HT1080 (cell line): ENCODE measurements at places on chromosomes 1 and 21. TPM values are rescaled to one million over a fixed set of nuclear protein-coding genes. Genes with fewer than 3 reads are reported as not detected.

DNA sequence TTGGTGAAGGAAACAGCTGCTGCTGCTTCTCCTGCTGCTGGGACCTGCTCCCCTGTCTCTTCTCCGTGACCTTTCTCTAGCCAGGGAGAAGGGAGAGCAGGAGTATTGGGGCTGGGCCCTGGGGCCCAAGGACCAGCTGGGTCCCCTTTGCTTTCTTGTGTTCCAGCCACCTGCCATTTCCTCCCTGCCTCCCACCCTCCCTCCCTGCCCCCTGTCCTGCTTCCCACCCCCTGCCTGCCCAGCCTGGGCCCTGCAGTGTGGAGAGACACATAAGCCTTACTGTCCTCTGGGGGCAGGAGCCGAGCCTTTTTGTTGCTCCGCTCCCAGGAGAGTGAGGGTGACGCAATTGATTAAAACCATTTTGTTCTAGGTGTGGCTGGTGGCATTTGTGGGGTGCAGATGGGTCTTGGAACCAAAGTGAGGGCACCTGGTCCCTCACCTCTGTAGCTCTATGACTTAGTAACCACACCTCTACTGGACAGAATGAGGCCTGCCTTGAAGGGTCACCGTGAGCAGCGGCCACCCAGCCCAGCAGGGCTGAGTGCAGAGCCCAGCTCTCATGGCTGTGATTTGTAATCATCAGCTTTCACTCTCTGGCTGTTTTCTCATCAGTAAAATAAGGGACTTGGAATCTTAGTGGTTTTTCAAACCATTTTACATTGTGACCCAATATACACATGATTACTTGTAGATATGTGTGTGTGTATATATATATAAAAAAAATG, 13.9 kb upstream of the TMEM222 start:
- no peak for DNase-seq

- peak; percentile 98 for DNase-seq
Measured at GRCh38 chr1:58908561-58909560, 125.0 kb upstream of the JUN start.

The ERG gene
- total RNA-seq = not detected in 2 replicates

DNA sequence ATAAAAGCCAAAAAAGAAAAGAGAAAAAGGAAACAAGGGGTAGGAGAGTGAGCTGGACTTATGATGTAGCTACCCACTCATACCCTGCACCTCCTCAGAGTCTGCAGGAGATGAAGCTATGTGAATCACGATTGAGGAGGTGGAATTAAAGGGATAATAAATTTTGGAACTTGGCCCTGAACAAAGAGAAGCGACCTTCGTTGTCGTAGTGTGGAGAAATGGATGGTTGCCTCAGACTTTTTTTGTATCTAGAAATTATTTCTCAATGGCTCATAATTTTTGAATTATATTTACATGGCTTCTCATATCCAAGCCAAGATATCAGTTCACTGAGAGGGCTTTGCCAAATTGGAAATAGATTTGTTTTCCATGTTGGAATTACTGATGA, 37.8 kb upstream of the SIPA1L2 start:
- DNase-seq = no peak

The ABCG1 gene
- total RNA-seq = not detected in 2 replicates

GRCh38 chr1:18953731-18954231, 2.7 kb downstream of the IFFO2 start:
- no peak for DNase-seq

DNA sequence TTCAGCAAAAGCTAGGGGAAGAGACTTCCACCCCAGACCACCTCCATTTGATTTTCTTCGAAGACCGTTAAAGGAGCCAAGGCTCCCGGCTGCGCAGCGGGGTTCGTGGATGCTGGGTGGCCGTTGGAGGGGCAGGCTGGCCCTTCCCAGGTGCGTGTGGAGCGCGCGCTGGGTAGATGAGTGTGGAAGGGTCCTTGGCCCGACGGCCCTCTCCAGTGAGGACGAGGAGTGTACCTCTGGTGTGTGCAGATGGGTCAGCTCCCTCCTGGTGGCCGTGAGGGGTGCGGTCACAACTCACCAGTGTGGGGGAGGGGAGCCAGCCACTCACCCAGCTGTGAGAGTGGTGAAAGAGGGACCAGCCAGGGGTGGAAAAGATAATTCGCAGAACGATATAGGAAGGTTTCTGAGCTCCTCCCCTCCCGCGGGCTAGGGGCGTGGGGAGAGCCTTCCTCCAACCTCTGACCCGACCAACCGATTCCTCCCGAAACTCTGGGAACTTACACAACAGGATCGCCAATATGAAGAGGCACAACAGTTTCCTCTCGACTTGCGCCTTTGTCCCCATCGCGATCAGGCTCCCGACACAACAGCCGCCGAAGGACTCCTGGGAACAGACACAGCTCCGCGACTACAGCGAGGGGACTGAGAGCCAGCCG, at the start of gene F11R:
F11R (minus strand) TSS at position 644 of the 656 bp plus-strand sequence; CDS start at position 565, 79 bp downstream.
- DNase-seq = no peak

- DNase-seq = no peak
Measured at GRCh38 chr1:196598942-196599748, 9.1 kb downstream of the KCNT2 start.

- DNase-seq = no peak
Measured at GRCh38 chr1:31302709-31303441, 6.0 kb downstream of the ZCCHC17 start.

- DNase-seq = peak; percentile 69
Measured at GRCh38 chr1:202034683-202035462, 24.5 kb downstream of the ELF3 start.

DNA sequence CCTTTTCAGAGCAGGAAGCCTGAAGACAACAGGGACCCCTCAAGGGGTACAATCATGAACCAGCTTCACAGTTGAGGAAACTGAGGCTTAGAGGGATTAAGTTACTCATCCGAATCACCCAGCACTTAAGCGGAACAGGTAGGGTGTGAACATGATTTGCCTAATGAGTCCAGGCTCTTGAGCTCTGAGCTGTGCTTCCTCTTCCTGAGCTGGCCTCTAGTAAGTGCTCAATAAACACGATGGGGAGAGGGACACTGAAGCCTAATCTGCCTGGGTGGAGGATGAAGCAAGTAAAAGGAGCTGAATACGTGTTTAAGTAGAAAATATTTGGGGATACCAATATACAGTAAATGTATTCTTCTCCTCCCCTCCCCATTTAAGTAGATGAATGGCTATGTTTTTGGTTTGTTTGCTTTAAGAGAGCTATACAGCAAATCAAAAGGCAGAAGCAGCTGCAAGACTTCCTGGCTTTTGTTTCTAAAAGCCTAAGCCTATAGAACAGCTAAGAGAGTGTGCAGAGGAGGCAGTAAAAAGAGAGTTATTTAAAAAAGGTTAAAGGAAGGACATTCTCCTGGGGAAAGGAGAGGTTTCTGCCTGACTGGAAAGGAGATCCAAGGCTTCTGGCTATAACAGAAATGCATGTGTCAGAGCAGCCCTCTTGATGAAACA, 20.5 kb downstream of the STPG1 start:
- peak; percentile 13 for DNase-seq

- DNase-seq = peak; percentile 72
Measured at GRCh38 chr1:243390162-243390791, 134.4 kb downstream of the SDCCAG8 start.

DNA sequence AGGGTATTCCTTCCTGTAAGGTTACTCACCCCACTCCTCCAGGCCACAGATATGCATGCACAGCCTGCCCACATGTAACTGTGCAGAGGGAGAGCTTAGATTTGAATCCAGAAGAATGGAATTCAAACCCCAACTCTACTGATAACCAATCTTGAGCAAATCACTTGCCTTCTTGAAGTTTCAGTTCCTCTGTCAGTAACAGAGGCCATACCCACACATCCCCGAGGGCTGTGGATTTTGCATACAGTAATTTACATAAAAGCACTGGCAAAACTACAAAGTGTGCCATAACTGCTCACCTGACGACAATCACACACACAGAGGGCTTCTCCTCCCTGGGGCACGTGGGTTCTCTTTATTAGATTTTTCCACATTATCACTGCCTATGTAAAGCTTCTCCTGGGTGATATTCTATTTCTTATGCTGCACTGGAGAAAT, 18.6 kb downstream of the CD247 start:
- no peak for DNase-seq

The UBE2Q1 gene
- total RNA-seq = 32.8 and 38.4 TPM in 2 replicates

DNA sequence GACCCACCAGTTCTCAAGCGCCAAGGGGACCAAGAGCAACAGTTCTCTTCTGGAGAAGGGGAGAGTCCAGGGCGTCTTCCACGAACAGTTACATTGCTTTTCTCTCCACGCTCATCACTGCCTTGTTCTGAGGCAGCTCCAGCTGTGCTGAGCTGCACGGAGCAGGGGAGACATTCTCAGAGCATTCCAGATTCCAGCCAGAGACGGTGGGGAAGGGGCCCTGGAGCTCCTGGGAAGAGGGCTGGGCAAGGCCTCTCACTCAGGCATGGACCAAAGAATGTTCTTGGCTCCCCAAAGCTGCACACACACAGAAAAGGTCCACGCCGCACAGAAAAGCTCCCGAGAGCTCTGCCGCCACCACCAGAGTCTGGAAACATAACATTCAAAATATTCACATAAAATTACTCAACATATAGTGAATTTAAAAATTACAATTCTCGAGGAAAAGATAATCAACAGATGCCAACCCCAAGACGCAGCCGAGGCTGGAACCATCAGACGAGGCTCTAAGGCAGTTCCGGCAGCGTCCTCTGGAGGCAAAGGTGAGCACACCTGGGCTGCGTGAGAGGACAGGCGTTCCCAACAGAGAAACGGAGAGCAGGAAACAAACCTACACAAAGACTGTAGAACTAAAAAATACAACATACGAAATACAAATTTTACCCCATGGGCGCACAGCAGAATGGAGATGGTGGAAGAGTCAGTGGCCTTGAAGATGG, 40.5 kb downstream of the UBE2G2 start:
- DNase-seq = no peak

The FCRL6 gene
- total RNA-seq = 0.33 and 1.5 TPM in 2 replicates

The ABCA4 gene
- total RNA-seq = 0.26 TPM in 1 of 2 replicates, not detected in the other

The ZBTB8B gene
- not detected in 2 replicates for total RNA-seq

The KCNJ15 gene
- total RNA-seq = 5.9 and 7.8 TPM in 2 replicates

The FMN2 gene
- total RNA-seq = 0.80 and 1.3 TPM in 2 replicates

The CHRM3 gene
- 3.2 and 3.3 TPM in 2 replicates for total RNA-seq

The GBP6 gene
- total RNA-seq = not detected in 2 replicates

DNA sequence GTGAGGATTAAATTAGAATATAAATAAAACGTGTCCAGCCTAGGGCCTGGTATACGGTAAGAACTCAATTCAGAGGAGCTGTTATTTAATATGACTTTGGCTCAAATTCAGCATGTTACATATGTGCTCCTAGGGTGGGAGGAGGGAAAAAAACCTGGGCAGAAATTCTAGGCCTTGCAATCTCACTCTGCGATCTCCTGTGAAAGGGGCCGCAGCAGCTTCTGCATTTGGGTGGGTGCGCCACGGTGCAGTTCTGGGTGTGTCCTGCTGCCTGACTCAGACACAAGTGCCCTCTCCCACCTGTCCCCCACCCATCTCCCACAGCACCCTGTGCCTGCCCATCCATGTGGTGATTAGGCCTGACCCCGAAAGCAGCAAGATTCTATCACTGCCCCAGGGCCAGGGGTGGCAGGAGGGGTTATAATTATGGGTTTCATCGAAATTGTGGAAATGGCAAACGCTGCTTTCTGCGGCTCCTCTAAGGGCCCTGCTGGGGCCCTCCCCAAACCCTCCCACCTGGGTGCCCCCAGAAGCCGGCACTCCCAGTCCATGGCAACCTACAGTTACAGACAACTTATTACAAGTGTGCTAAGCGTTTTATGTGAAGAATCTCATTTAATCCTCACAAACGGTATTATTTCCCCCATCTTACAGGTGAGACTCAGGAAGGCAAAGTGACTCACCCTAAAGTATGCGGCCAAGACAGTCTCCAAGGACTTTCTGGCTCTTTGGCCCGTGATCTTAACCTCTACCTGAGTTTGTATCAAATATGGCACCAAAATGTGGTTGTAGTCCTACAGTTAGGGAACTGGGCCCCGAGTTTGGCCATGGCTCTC, 25.5 kb upstream of the GRHL3 start:
- DNase-seq = no peak

DNA sequence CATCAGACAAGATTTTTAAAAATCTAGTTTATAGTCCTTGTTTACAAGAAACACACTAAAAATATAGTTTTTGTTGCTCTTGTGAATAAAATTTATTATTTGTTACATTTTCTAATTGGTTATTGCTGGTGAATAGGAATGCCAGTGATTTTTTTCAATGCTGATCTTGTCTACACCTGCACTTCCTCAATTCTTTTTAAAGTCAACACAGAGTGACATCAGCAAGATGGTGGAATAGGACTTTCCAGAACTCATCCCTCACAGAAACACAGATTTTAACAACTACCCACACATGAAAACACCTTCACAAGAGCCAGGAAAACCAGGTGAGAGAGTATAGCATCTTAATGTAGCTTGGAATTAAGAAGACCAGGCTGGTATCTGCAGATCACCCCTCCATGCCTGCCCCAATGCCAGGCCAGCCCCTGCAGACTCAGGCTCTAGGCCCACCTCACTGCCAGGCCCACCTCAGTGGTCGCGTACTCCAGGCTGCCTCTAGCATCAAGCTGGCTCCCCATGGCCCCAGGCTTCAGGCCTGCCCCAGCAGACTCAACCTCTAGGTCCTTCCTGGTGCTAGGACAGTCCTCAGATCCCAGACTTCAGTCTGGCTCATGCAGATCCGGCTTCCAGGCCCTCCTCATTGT, 117.6 kb downstream of the WDR3 start:
- DNase-seq = no peak

GRCh38 chr1:70910013-70910412, 137.6 kb downstream of the PTGER3 start:
- DNase-seq = no peak

DNA sequence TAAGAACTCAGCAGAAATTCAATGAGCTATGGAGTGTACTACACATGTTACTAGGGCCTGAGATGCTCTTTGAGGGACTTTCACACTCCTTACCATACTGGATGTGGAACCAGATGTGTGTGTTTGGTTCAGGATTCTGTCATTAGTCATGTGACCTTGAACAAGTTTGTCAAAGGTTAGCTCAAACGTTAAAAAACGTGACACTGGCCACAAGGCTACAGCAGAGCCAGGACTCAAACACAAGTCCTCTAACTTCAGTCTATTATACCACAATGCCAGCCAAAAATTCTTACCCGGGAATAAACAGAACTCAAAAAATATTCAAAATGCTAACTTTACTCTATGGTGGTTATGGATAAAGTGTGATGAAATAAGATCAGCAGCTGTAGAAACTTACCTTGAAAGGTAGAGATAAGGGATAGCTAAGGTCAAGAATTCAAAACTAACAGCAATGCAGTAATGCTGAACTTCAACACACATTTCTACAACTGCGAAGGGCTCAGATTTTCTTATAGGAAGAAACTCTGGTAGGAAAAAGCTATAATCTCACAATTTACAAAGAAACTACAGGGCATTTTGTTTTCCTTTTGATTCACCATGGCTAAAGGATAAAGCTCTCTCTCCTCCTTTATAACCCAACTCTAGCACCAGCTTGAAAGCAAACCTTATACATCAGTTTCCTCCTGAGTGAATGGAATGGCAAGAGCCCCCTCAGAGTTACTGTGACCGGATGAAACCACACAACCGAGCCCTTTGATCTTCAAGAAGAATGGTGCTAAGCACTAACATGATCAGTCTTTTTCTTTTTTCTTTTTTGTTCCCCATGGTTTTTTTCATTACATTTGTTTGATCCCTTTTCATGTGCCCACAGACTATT, 233.9 kb downstream of the SLC45A1 start:
- DNase-seq = no peak

GRCh38 chr1:21673277-21673780, 4.2 kb upstream of the RAP1GAP start:
- DNase-seq = no peak

- no peak for DNase-seq
Measured at GRCh38 chr1:236129306-236129705, 13.0 kb upstream of the GPR137B start.

The MAN1A2 gene
- total RNA-seq = 21.4 and 28.6 TPM in 2 replicates
